ENCODE measurements at places on chromosomes 6 and 20.

- no peak for DNase-seq
Measured at GRCh38 chr20:46482864-46483263, 30.5 kb downstream of the ZNF334 start.

- DNase-seq, result peak; percentile 70
Measured at GRCh38 chr6:106117579-106117978, 31.4 kb downstream of the PRDM1 start.

DNA sequence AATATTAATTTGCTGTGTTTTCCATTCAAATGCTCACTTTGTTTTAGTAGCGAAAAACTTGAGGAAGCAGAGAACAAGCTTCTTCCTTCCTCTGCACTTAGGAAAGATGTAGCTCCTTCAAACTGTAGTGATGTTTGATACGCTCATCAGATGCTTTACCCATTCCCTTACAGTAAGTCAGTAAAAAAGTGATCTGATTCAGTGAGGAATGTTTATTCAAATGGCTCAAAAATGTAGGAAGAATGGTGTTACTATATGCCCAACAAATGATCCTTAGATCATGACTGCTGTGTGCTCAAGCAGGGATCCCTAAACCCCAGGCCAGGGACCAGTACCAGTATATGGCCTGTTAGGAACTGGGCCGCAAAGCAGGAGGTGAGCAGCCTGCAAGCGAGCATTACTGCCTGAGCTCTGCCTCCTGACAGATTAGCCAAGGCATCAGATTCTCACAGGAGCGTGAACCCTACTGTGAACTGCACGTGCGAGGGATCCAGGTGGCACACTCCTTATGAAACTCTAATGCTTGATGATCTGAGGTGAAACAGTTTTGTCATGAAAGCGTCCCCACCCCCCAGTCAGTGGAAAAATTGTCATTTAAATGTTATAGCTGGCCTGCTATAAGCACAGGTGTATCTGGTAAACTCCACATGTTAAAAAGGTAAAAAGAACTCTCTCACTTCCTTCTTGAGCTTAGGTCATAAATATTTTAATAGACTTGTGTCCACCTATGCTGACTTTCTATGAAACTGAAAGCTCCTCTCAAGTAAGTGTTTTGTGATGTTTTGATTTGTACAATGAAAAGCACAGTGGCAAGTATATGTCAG, 187.2 kb downstream of the FOXC1 start:
- no peak for DNase-seq

DNA sequence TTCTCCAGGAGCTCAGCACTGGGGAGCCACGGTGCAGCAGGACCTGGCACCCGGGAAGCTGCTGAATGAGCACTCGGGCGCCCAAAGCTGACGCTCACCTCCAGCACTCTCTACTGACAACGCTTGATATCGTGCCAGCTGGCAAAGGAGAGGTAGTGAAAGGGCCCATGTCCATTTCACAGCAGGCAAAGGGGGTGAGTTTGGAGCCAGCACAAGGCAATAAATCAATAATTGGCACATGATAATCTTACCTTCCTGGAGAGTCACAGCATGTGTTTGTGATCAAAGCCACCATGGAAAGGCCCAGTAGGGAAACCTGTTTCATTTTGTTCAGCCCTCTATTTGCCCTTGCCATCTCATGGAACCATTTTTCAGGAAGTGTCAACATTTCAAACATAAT, 23.3 kb upstream of the SMIM26 start:
- no peak for DNase-seq

GRCh38 chr20:8913456-8913855, 155.4 kb upstream of the PLCB4 start:
- no peak for DNase-seq

GRCh38 chr6:90465686-90466085, 121.2 kb downstream of the MAP3K7 start:
- DNase-seq, result peak; percentile 54

- no peak for DNase-seq
Measured at GRCh38 chr20:43186312-43186711, 3.4 kb downstream of the PTPRT start.
